Posterior vena cava (tissue), 2 donors: ENCODE measurements at places on chromosomes 7 and 10. TPM values are rescaled to one million over a fixed set of nuclear protein-coding genes. Genes with fewer than 3 reads are reported as not detected.

The MACC1 gene
- 0.46 TPM for total RNA-seq

The HNRNPF gene
- 112 TPM for total RNA-seq

The STX1A gene
- total RNA-seq, result 4.0 TPM

The ANKRD22 gene
- 0.33 TPM for total RNA-seq

The INMT gene
- 83.8 TPM for total RNA-seq

The ZNRF2 gene
- total RNA-seq, result 12.5 TPM

The FEZF1 gene
- not detected for total RNA-seq

The TAS2R41 gene
- 0.46 TPM for total RNA-seq

The LRRC18 gene
- total RNA-seq, result not detected

- no peak for DNase-seq
Measured at GRCh38 chr10:31604646-31605170, 285.7 kb downstream of the ZEB1 start.

- no peak for DNase-seq
Measured at GRCh38 chr10:133246236-133246626, 8.6 kb downstream of the VENTX start.

GRCh38 chr10:34761453-34761852 is 53.6 kb downstream of the PARD3 start:
- no peak for DNase-seq

GRCh38 chr7:80630608-80631405 is 7.6 kb upstream of the CD36 start:
- DNase-seq, result no peak

DNA sequence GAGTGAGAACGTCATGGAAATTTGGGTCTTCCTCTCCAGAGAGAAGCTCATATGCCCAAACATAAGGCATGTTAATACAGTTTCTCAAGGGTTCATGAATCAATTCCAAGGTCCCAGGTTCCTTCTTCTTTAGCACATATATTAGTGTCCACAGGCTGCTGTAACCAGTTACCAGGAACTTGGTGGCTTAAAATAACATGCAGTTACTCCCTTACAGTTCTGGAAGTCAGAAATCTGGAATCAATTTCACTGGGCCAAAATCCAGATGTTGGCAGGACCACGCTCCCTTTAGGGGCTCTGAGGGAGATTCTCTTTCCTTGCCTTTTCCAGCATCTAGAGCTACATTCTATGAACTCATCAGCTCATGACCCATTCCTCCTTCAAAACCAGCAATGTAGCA is 64.8 kb downstream of the MRC1 start:
- no peak for DNase-seq

DNA sequence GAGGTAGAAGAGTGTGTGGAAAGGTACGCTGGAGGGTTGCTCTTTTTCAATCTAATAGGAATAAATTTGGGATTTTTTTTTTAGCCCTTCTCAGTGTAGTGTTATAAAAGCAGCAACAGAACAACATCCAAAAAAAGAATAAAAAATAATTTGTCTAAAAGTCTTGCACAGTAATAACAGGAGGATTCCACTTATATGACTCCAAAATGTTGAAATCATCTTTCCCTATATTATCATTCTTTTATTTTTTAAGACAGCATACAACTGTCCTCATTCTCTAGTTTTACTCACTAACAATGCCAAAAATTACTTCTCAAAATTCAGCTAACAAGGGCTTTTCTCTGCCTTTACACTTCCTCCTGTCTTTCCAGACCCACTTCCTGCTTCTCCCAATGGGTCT is 27.8 kb downstream of the IL2RA start:
- DNase-seq, result no peak

DNA sequence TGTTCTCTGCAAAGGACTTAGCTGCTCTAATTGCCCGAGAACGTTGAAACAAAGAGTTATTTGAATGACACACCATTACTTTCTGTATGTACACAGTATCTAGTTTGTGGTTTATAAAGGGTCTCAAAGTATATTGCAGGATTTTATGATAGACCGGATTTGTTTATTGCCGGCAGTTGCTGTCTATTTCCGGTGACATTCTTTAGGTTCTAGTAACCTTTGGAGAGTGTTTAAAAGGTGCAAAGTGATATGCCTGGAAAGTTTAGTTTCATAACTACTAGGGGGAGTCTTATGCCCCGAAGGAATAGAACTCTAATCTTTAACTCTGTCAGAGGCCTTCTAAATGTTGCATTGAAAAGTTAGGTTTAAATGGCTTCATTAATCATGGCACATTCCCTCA is 63.8 kb downstream of the PAPSS2 start:
- no peak for DNase-seq

- no peak for DNase-seq
Measured at GRCh38 chr10:74213571-74214162, 62.6 kb downstream of the ADK start.

- peak; percentile 89 for DNase-seq
Measured at GRCh38 chr7:44240983-44241510, 40.3 kb downstream of the YKT6 start.

GRCh38 chr10:18658271-18659124 is 733 bp upstream of the ARL5B start:
- DNase-seq, result no peak

GRCh38 chr10:32379318-32379949 is 32.5 kb upstream of the EPC1 start:
- no peak for DNase-seq

DNA sequence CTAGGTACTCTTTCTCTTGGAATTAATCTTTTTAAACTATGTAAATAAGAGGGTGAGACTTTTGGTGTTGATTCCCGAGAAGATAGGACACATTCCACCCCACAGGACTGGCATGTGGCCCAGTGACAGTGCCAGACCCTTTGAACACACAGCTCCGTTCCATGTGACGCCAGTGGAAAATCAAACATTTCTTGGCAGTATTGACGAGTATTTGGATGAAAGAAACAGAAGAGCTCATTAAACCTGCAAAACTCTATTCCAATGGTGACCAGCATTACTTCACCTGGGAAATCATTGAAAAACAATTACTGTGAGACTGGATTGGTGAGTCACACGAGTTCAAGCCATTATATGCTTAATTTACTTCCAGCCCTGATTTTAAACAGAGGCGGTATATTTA is 25.8 kb downstream of the AKR1E2 start:
- peak; percentile 89 for DNase-seq
